ENCODE measurements at places on chromosomes 11 and 22.

GRCh38 chr11:74896311-74896710 is 52.6 kb downstream of the XRRA1 start:
- ATAC-seq = no peak

- ATAC-seq = no peak
Observed at GRCh38 chr22:49295465-49295743, 532.3 kb downstream of the BRD1 start.

DNA sequence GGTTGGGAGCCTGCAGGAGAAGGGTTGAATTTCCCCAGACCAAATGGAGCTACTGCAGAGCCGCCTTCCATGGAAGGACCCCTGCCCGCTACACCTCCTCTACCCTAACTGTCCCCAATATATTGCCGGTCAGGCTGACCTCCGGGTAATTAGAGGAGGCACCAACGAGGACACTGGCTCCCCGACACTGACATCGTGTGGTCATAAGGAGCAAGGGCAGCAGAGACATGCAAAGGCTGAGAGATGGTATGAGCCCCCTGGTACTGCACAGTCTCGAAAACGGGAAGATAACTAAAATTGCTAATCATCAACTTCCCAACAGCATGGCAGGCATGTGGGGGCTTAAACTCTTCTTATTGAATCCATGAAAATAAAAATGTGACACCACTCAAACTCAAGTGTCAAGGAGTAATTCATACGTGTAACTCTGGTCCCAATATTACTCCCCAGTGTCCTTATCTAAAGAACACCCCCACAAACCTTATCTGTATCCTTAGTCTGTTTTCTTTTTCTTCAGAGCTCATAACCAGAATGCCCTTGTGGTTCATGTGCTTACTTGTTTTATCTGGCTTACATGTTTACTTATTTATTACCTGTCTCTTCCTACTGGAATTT is 4.4 kb downstream of the CAVIN3 start:
- no peak for ATAC-seq

DNA sequence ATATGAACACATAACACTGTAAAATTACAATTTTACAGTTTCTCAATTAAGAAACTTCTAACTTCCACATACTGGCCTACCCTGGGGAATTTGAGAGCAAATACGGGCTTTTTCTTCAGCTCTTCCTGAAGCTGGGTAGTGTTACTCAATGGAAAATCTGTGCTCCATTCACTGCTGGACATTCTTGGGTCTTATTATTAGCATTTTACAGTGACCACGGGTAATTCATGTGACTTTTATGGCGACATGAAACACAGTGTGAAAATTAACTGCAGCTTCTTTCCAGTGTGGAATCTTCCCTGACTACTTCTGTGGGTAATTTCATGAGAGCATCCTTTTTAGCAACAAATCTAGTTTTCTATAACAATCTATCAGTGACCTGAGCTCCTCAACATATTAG is 423.7 kb upstream of the ANO5 start:
- ATAC-seq = no peak

GRCh38 chr11:61305417-61305816 is 10.3 kb upstream of the VWCE start:
- ATAC-seq = no peak

- ATAC-seq = no peak
Observed at GRCh38 chr11:125401746-125402145, 94.3 kb downstream of the FEZ1 start.

DNA sequence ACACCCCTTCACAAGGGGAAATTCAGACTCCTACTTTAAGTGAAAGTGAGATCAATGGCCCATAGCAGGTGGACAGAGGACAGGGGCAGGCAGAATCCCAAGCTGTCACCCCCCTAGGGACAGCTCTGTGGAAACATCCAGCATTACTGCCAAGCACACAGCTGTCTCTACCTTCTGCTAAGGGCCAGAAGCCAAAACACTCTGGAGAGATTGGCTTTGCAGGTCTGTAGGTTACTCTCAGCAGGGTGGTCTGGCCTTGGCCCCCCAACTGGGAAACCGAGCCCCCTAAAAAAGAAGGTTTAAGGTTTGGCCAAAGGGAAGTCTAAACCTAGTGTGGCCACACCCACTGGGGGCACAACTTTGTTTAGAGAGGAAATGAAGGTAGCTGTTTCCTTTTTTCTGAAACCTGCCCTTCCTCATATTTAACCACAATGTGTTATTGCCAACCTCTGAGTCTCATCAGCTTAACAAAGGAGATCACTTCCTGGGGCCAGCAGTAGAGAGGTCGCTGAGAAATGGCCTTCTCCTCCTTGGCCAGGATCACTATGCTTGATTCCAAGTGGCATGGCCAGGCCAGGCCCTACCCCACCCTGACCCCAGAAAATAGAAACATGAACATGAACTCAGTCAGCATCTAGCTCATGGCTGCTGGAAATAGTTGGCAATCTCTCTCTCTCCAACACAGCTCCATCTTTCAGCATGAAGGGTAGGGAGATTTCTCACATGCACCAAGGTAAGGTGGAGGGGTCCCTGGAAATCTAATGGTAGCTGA is 25.9 kb upstream of the SCARF2 start:
- peak; percentile 36 for ATAC-seq

DNA sequence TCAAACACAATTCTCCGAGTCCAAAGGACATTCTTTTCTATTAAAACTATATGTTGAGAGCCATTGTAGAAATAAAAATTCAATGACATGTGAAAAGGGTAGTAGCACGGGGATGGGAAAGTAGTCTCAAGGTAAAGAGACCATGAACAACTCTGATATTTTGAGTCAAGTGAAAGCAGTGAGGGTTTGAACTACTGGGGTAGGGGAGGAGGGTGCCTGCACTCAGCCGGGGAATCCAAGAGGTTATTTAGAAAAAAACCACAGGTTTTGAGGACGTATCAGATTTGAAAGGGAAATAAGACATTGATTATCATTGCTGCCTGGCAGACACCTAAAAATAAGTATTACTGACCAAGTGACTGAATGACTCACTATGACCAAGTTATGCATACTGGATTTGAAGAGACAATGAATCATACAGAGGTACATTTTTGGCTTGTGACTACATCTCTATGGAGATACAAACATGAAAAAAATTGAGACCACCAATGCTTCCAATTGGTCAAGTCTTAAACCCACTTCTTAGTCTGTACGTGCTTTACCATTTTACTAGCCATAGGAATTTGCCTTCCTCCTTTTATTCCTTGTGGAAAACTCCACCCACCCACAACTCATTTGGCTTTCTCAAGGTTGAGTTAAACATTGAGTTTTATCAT is 2.2 kb upstream of the OR52H1 start:
- ATAC-seq = peak; percentile 20

DNA sequence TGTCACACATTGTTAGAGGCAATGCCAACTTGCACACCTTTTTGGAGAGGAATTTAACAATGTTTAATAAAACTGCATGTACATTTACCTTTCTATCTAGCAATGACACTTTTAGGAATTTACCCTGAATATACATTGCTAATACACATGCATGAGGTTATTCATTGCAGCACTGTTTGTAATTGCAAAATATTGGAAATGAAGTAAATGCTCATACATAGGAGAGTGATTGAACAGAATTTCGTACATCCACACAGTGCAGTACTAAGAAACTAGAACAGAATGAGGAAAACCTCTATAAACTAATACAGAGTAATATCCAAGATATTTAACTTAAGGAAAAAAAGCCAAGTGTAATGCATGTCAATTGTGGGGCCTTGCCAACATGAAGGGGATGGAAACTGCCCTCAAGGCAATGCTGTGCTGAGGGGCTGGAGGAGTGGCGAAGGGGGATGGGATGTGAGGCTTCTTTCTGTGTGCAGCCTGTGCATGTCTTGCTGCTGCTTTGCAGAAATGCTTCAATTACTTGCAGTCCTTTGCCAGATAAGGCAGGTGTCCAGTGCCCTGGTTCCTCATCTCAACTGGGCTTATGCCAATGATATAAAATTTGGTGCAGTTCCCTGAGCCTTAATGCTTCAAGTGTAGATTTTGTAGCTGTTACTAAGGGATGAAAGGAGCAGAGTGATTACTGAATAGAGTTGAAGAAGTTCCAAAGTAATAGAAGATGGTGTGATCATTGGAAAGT is 96.1 kb downstream of the GRIA4 start:
- ATAC-seq = no peak

GRCh38 chr11:4087551-4087950 is 7.0 kb upstream of the RRM1 start:
- no peak for ATAC-seq

DNA sequence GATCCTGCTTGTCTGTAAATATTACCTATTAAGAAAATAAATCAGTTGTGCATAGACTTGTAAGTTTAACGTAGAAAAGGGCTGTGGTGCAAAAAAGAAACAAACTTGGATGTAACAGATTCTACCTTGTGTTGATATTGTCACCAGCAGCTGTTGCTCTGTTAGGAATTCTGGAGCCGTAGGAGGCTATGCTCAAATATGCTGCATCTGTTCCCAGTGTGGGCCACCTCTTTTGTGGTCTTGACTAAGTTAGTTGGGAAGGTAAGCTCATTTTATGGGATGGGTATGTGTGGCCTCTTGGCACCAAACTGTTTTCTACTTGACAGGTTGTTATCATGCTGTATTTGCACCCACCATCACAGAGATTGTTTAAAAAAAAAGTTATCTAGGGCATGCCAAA is 29.4 kb upstream of the RAG2 start:
- no peak for ATAC-seq

- no peak for ATAC-seq
Observed at GRCh38 chr11:93608364-93608763, 53.1 kb upstream of the CEP295 start.

DNA sequence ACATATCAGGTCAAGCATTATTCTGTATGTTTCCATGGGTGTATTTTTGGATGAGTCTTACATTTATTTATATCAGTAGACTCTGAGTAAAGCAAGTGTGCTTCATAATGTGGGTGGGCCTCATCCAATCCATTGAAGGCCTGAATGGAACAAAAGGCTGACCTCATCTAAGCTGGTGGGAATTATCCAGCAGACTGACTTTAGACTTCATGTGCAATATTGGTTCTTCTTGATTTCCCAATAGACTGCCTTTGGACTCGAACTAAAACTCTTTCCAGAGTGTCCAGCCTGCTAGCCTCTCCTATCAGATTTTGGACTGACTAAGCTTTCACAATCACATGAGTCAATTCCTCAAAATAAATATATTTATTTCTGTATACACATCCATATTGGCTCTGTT is 116.2 kb downstream of the KIF18A start:
- ATAC-seq = no peak

DNA sequence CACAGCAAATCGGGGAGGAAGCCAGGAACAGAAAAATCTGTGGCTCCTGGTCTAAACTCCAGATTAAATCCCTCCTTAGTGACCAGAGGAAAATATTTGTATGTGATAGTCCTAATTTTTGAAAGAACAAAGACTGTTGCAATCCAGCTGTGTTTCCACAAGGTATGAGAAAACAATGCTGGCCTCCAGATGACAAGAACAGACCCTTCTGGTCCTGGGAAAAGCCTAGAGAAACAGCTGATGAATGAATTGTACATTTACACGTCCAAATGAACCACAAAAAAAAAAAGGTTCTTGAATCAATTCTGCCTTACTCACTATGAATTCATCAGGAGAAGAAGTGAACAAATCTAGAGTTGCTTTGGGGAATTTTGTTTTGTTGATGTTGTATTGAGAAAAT is 63.7 kb downstream of the ETS1 start:
- no peak for ATAC-seq

- no peak for ATAC-seq
Observed at GRCh38 chr11:2683806-2684205, 16.0 kb downstream of the KCNQ1OT1 start.

DNA sequence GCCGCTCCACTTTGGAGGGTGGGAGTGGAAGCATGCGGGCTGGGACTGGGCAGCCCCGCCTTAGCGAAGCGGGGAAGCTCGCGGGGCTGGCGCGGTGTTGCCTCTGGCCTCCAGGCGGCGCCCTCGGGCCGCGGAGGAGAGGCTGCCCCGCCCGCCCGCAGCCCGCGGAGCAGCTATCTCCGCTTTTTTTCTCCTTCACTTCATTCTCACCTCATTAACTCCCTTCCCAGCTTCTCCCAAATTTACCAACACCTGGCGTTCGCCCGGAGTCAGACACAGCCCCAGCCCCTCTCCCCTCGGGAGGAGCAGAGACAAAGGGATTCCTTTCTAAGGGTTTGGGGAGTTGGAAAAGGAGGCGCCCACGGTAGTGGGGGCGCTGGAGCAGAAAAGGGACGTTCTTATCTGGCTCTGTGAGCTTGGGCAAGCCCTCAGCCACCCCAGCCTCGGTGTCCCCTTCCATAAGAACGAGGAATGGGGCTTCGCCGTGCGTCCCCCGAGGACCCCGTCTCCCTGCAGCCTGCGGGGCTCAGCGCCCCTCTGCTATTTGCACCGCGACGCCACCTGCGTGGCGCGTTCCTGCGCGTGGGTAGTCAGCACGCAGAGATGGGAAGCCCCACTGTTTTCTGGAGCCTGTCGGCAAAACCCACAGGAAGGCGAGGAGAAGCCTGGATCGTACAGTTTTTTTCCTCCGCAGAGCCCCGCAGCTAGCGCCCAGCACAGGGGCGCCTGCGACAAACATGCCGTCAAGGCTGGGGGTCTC is 1.5 kb upstream of the WNT11 start:
- ATAC-seq = peak; percentile 75

GRCh38 chr11:27557226-27557625 is 50.7 kb upstream of the LIN7C start:
- ATAC-seq = no peak
